NB4 (cell line): ENCODE measurements at places on chromosomes 4 and X.
A peak's percentile ranks its signal among the peaks of the same experiment; 100 is the strongest.

- DNase-seq = no peak
Observed at GRCh38 chr4:957581-958313, 15.6 kb downstream of the DGKQ start.

DNA sequence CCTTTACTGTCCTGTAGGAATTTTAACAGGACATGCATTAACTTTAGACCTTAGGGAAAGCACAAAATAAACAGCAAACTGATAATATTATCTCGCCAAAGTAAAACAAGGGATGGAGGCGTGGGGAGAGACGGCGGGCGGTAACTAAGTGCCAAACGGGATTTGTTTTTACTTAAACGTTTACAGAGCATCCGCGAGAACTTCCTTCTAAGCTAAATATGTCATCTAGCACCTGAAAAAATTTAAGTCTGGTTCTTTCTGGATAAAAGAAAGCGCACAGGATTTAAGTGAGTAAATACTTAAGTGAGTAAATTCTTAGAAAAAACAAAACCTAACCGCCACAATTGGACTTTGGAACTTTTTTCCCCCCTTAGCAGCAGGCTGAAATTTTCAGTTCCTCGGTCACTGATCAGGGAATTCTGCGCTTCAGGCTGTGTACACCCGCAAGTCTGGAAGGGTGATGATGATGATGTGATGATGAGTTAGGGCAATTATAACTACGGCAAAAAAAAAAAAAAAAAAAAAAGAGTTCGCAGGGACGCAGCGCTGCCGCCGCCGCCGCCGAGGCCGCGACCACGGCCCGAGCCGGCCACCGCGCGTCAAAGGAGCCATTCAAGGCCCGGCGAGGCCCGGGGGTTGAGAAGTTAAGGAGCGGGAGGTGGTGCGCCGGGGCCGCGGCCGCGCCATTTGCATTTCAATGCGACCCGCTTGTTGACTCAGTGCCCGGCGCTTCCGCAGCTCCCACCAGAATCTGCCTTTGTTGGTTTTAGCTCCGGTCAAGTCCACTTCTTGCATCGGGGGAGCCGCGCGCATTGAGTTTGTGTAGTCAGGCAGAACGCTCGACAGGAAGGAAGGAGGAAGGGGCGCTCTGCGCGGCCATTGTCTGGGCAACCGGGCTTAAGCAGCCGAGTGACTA lies 108.8 kb downstream of the SPRY1 start:
- DNase-seq = peak; percentile 65

- DNase-seq = no peak
Observed at GRCh38 chr4:54050214-54050904, 14.0 kb downstream of the CHIC2 start.

GRCh38 chrX:131402124-131402811 lies 113.2 kb upstream of the IGSF1 start:
- DNase-seq = no peak

GRCh38 chrX:10398215-10398614 lies 222.2 kb downstream of the MID1 start:
- DNase-seq = no peak

DNA sequence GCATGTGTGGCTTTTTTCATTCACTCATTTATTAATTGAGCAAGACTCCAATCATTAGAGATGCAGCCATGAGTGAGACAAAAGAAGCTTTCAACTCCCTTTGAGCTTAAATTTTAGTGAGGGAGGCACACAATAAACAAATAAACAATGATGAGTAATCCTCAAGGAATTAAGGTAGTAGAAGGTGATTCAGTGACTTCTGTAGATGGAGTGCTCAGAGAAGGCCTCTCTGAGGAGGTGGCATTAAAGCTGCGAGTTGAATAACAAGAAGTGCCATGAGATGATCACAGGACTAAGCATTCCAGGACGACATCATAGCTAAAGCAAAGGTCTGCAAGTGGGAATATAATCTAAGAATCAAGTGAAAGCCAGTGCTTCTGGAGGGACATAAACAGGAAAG lies 77.6 kb downstream of the NWD2 start:
- DNase-seq = no peak

DNA sequence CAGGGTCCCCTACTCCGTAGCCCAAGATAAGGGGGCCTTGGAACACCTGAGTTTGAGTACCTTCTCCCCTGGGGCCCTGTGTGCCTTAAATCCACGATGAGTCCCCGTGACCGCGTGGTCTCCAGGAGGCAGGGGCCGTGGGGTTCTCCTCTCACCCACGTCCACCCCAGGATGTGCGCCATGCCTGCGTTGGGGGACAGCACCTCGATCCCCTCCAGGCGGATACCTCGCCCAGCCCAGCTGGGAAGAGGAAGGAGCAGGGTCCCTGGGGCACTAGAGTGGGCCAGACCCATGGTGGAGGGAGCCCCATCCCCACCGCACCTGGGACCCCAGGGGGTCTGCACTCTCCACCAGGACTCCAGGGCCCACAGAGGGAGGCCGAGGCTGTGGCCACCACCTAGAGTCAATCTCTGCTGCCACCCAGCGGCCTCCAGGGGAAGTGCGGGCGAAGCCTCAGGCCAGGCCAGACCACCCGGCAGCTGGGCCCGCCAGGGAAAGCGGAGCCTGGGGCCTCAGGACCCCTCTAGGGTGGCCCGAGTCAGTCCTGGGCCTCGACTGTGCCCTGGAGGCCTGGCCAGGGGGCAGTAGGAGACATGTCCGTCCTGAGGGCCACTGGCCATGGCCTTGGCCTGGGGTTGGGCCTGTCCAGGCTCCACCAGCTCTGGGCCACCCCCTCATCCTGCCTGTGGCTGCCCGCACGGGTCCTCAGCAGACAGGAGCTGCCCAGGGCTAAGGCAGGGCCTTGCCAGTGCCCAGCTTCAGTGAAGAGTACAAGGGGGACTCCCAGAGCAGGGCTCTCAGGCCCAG lies 55.0 kb downstream of the FAM53A start:
- peak; percentile 67 for DNase-seq

- DNase-seq = no peak
Observed at GRCh38 chr4:74117024-74117534, 18.1 kb upstream of the CXCL2 start.

DNA sequence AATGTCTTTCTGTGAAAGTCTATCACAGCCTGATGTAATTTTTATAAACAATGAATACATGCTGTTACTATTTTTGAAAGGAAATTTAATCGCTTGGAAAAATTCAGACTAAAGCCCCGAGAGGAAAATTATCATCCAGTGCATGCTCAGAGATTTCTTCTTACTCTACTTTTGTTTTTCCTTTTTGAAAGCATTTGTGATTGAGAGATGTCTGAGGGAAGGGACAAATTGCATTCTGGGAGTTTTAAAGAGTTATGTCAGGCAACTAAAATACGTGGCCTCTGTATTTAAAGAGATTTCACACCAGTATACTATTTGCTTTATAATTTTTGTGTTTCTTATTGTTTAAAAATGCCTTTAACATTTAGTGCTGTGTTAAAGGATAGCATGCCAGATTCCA lies 1.4 kb upstream of the ZFX start:
- peak; percentile 25 for DNase-seq

GRCh38 chrX:153312041-153312440 lies 9.5 kb downstream of the PNMA6F start:
- no peak for DNase-seq

GRCh38 chr4:128379860-128380259 lies 92.2 kb upstream of the PGRMC2 start:
- peak; percentile 31 for DNase-seq

DNA sequence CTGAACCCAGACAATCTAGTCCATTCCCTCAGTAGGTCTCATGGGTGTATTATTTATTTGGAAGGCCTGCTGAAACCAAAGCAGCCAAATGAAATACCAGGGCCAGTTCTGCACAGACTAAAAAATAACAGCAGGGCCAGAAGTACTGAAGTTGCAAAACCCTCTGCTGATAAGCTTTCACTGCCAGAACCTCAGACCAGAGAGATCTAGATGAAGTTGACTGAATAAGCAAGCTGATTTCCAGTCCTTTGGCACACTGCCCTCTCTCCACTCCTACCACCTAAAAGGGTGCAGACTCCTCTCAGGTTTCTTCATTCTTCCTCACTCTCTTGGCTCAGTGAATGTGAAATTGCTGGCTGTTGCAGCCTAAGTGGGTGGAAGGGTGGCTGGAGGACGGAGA lies 276.7 kb upstream of the KLF3 start:
- DNase-seq = no peak

- DNase-seq = no peak
Observed at GRCh38 chr4:3269991-3270611, 21.1 kb downstream of the MSANTD1 start.

GRCh38 chr4:119471259-119471658 lies 149.3 kb upstream of the FABP2 start:
- no peak for DNase-seq

- DNase-seq = no peak
Observed at GRCh38 chrX:12206413-12206812, 68.1 kb downstream of the FRMPD4 start.

GRCh38 chr4:70930530-70931256 lies 28.5 kb downstream of the MOB1B start:
- no peak for DNase-seq

DNA sequence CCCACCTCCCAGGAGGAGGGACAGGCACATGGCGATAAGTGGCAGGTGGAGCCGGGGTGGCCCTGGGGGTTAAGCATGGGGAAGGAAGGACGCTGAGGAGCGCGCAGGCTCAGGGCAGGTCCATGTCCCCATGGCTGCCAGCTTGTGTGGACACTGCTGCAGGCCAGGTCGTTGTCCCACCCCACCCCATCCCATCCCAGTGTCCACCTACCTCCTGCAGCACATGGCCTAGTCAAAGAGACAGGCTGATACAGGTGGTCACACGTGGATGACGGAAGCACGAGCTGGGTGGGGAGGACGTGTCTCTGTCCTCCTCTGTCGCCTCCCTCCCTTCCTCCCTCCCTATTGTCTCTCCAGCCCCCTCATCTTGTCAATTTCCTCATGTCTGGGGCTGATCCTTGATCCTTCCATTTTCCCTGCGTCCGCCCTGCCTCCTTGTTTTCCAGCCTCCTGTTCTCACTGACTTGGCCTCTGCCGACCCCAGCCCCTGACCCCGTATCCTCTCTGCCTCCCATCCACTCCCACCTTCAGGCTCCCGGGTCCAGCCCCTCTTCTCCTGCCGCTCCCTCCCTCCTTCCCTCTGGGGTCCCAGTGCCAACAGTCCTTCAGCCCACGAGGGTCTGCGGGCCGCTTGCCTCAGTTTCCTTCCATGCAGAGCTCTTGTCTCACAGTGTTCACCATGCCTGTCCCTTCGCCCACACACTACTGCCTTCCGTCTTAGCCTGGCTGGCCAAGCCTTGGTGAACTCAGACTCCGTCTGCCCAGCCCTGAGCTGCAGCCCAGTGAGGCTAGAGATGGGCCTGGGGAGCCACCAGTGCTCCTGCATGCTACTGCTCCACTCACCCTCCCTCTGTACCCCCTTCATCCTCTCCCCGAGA lies 15.5 kb upstream of the ADD1 start:
- no peak for DNase-seq

DNA sequence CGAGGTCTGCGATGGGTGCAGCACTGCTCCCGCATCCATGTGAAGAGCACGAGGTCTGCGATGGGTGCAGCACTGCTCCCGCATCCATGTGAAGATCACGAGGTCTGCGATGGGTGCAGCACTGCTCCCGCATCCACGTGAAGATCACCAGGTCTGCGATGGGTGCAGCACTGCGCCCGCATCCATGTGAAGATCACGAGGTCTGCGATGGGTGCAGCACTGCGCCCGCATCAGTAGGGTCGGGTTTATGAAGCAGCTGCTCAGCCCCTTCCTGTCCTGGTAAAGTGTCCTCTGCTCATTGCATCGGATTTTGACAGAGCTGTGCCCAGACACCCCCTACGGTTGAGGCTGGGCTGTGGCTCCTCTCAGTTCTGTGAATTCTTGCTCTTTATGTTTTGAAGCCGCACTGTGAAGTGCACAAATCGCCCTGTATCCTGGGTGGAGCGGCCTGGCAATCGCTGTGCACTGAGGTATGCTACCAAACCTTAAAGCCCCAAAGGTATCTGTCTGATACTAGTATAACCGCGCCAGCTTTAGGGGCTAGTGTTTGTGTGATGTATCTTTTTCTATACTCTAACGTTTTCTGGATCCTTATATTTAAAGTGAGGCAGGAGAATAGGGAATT lies 98.7 kb downstream of the CPZ start:
- DNase-seq = no peak

DNA sequence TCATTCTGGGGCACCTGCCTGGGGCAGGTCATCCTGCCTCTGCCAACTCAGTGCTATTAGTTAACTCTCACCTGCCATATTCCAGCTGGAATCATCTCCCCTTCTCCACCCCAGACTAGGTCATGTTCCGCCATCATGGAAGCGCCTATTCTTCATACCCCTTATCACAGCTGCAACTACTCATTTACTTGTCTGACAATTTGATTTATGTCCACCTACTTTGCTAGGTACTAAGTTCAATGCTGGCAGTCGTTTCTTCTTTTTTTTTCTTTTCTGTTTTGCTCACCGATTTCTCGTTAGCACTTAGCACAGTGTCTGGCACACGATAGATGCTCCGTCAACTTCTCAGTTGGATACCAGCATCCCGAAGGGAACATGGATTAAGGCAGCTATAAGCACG lies 1.1 kb upstream of the FMR1 start:
- no peak for DNase-seq

DNA sequence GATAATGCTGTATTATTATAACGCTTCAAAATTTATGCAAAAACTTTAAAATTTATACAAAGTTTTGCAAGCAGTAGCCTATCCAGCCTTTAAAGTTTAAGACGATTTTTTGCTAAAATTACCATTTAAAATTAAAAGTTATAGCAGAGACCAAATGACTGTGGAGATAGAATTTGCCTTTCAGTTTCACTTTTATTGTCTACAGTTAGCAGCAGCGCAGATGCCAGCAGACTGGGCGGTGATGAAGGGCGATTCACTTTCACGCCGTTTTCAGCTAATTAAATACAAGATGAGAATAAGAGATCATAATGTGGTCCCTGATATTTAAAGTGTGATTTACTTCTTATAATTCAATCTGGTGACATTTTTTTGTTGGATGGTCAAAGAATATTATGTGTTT lies 1381.5 kb upstream of the ADGRL3 start:
- DNase-seq = peak; percentile 16

- no peak for DNase-seq
Observed at GRCh38 chr4:30770049-30770549, 49.9 kb downstream of the PCDH7 start.

DNA sequence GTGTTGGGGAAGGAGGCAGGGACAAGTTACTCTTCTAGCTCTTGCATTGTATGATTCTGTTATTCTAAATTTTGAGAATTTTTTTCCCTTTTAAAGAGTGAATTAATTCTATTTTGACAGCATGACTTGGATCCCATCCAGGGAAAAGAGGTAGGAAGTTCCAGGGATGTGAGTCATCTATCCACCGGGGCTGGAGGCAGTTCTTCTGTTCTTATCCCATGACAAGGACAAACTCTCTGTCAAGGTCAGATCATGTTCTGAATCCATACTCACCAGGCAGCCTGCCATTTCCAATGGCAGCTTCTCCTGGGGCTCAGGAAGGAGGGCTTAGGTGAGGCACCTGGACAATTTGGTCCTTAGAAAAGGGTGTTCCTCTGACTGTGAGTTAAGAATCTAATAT lies 132.0 kb upstream of the MED14 start:
- no peak for DNase-seq

DNA sequence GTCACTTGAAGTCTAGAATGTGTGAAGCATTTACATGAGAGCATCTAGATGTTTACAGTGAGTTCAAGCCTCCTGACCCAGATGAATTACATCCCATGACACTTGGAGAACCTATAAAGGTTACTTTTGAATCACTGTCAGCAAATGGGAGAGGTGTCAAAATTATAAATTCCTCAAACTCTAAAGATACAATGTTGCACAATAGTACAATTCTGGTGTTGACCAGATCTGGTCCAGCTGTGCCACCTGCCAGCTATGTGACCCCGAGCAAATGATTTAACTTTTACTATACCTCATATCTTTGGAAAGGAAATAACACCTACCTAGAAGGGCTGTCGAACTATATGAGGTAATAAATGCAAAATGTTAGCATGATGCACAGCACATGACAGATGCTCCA lies 69.8 kb downstream of the JADE1 start:
- no peak for DNase-seq
